Right cardiac atrium (tissue), 5 donors: ENCODE measurements at places on chromosomes 3 and 15. TPM values are rescaled to one million over a fixed set of nuclear protein-coding genes. Genes with fewer than 3 reads are reported as not detected.

GRCh38 chr3:33918126-33918756 is 119.8 kb downstream of the PDCD6IP start:
- no peak for DNase-seq

GRCh38 chr3:128429751-128430150 is 36.9 kb downstream of the DNAJB8 start:
- no peak for DNase-seq

Gene SCAMP2
- 61.4 TPM for total RNA-seq

DNA sequence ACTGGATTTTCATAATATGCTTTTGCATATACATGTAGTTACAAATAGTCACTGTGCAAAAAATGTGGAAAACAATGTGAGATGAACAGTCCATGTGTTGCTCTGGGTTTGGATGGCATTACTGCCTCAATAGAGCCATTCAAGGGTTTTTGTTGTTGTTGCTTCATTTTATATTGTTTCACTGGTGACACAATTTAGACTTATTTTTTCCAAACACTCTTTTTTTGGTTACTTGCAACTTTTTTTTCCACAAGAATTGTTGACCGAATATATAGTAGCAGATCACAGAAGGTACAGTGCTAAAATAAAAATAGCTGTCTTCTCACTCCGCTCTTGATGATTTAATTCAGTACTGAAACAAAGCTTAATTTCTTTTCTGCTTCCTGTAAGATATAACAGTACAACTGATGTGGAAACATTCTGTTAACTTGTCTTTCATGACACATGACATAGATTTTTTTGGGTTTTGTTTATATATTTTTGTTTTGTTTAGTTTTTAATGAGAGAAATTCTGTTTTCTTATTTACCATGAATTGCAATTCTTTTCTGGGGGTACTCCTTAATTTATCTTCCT is 618.6 kb downstream of the NAALADL2 start:
- no peak for DNase-seq

DNA sequence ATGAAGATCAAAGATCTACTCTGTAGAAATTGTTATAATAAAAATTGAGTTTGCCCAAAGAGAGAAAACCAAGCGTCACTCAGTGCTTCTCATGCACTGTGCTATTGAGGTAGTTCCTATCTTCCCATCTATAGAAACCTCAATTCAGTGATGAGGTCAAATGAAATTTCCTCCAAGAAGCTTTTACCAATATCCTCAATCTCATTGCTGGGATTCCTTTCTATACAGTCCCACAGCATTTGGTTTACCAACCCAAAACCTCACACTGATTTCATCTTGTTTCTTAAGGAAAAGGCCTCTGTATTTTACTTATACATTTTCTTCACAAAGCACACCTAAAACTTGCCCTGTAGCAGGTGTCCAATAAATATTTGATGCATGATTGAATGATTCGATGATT is 147.2 kb downstream of the ALCAM start:
- no peak for DNase-seq

DNA sequence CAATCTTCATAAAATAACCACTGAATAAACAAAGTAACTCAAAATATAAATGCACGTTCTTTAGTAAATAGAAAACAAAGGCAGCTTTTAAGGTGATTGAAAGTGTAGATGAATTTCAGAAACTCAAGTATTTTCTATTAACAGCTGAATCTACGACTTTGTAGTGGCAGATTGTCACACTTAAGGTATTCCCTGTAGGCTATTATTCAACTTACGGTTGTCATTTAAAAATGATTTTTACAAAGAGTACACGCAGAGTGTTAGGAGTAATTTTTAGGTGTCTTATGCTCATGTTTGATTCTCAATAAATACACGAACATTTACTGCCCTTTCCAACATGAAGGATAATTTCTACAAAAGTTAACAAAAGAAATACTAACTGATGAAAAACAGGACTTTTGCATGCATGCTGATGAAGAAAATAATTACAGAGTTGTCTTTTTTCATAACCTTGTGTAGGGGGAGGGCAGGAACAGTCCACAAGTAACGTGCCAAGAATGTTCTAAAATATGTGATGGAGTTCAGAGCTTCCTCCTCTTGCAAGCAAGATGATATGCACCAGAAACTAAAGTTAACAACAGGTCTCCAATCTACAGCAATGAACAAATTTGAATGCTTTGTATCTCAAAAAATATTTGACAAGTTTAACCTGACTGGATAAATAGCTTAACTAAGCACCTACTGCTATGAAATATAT is 16.7 kb downstream of the DCBLD2 start:
- no peak for DNase-seq

DNA sequence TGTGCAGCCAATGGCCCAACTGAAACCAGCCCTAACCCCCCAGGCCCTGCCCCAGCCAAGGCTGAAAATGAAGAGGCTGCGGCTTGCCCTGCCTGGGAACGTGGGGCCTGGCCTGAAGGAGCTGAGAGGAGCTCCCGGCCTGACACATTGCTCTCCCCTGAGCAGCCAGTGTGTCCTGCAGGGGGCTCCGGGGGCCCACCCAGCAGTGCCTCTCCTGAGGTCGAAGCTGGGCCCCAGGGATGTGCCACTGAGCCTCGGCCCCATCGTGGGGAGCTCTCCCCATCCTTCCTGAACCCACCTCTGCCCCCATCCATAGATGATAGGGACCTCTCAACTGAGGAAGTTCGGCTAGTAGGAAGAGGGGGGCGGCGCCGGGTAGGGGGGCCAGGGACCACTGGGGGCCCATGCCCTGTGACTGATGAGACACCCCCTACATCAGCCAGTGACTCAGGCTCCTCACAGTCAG is 11.2 kb downstream of the MAP1A start:
- no peak for DNase-seq

GRCh38 chr3:77407441-77407840 is 367.5 kb downstream of the ROBO2 start:
- DNase-seq: no peak

GRCh38 chr15:62068071-62068809 is 1.5 kb downstream of the C2CD4A start:
- DNase-seq: peak; percentile 67

DNA sequence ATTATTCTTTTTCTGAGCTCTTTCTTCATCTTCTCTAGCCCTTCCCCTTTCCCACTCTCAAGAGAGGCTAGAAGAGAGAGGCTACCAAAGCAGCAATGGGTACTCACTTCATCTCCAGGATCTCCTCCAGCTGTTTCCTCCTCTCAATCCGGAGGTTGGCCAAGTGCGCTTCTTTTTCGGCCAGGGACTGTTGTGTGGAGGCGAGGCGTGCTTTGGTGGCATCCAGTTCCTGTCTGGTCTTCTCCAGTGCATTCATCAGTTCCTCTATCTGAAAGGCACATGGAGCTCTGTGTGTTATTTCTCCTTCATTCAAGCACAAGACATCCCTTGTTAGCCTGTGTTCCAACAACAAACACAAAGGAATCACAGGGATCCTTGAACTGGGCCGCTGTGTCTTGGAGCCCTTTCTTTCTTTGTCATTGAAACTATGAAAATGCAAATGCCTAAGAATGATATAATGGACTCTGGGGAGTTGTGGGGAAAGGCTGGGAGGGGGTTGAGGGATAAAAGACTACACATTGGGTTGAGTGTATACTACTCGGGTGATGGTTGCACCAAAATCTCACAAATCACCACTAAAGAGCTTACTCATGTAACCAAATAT is 401.3 kb upstream of the WNT5A start:
- no peak for DNase-seq

DNA sequence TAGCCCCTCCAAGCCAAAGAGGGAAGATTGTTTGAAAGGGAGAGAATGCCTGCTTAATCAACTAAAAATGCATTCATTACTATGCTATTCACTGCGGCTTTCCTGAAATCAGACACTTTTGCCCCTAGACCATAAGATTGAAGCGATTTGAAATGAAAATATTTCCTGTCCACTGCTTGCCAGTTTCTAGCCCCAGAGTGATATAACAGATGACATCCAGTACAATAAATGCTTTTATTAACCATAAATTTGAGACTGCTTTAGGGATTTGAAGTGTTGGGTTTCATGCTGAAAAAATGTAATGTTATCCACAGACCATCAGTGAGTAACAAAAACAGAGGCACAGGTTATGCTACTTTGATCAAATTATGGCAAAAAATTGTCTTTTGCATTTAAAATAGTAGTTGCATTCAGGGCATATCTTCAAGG is 14.1 kb downstream of the IL17RD start:
- no peak for DNase-seq
